ENCODE measurements at places on chromosomes 1 and 21.

- DNase-seq = no peak
Observed at GRCh38 chr21:39882151-39882838, 15.1 kb downstream of the PCP4 start.

DNA sequence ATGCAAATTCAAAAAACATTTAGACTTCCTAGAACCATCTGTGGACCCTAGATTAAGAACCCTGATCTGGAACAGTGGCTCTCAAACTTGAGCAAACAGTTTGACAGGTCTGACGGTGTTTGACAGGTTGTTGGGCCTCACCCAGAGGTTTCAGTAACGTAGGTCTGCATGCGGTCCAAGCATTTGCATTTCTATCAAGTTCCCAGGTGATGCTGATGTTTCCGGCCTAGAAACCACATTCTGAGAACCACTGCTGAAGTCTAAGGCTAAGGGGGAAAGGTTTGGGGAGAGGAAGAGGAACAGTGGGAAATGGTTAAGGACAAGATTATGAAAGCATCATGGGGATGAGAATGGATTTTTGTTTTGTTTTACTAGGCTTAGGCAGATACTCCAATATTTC lies 48.6 kb downstream of the MDM4 start:
- DNase-seq = no peak

GRCh38 chr21:34968414-34969333 lies 80.4 kb downstream of the RUNX1 start:
- DNase-seq = no peak

- no peak for DNase-seq
Observed at GRCh38 chr1:107593501-107594209, 371.3 kb downstream of the VAV3 start.

GRCh38 chr1:16118706-16119105 lies 37.2 kb downstream of the EPHA2 start:
- DNase-seq = no peak

DNA sequence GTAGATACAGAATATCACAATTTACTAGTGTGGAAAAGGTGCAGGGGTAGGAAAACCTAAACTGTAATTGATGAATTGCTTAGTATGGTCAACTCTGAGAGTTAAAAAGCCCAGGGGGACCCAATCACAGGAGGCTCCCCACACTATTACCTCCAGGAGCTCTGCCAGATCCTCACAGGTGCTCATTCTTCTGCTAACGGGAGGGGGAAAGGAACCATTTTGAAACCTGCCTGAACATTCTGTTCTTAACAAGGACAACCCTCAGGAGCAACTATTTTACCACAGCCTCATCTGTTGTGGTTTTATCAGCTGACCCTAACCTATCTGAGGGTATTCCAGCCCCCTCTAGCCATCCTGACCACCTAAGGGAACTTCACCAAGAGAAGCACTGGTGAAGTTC lies 19.1 kb downstream of the PDIK1L start:
- DNase-seq = no peak

DNA sequence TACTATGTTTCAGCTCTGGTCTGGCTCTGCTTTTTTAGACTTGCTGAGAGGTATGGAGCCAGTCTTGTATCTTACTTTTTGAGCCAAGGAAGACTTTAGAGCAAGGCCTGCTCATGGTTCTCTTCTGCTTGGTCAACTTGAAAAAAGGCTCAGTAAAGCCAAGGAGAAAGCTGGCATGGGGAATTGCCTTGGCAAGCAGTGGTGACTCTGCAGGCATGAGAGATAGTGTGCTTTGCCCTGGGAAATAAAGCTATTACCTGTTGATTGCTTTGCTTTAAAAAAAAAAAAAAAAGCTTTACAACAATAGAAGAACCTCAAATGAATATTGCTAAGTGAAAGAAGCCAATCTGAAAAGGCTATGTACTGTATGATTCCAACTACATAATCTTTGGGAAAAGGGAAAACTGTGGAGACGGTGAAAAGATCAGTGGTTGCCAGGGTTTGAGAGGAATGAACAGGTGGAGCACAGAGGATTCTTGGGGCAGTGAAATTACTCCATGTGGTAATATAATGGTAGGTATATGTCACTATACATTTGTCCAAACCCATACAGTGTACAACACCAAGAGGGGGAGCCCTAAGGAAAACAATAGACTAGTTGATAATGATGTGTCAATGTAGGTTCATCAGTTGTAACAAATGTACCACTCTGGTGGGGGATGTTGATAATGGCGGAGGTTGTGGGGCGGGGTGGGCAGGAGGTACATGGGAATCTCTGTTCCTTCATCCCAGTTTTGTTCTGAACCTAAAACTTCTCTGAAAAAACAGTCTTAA lies 87.6 kb downstream of the HMCN1 start:
- no peak for DNase-seq

GRCh38 chr1:183040547-183040971 lies 17.3 kb downstream of the LAMC1 start:
- DNase-seq = no peak

GRCh38 chr1:244171241-244171985 lies 120.3 kb downstream of the ZBTB18 start:
- DNase-seq = no peak

DNA sequence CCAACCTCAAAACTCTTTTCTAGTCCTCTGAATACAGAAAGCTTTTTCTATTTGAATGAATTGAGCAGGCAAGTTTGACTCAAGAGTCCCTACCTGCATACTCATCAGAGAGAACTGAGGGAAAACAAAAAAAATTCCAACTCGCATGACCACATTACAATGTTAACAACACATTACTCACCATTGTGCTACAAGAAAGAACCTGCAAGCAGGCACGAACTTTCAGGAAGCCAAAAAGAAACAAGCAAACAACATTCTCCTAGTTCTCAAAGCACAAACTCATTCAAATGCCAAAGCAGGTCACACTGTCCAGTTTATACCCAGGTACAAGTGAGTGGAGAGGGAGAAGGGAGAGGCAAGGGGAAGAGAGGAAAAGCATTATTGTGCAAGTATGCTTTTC lies 14.6 kb downstream of the OTUD7B start:
- DNase-seq = peak; percentile 71

DNA sequence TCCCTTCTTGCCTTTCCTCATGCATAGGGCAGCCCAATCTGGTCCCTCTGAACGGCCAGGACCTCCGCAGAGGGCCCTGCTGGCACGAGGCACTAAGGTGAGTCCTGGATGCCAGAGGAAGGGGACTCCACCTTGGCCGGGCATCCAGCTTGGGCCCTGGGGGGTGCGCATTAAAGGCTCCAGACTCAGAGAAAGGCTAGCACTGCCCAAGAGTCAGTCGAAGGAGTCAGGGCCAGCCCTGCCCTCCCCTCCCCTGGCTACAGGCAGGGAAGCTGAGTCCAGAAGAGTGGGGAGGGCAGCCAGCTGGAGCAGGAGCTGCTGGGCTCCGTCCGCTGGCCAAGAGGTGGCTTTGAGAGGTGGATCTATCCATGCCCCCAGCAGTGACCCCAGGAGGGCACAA lies 2.8 kb upstream of the EFNA4 start:
- DNase-seq = no peak

DNA sequence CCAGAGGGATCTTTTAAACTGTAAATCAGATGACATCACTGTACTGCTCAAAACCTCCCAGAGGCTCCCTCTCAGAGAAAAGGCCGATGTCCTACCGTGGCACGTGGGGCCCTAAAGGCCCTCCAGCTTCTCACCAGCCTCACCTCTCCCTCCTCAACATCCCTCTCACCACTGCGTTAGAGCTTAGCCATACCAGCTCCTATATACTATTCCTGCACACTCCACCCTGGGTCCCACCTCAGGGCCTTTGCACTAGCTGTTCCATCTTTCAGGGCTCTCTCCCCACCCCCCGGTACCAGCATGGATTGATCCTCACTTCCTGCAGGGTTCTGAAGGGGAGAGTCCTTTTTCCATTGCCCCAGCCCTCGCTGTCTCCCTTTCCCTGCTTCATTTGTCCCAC lies 111.8 kb downstream of the KAZN start:
- no peak for DNase-seq

- peak; percentile 67 for DNase-seq
Observed at GRCh38 chr1:54070171-54070837, 16.9 kb downstream of the TCEANC2 start.

DNA sequence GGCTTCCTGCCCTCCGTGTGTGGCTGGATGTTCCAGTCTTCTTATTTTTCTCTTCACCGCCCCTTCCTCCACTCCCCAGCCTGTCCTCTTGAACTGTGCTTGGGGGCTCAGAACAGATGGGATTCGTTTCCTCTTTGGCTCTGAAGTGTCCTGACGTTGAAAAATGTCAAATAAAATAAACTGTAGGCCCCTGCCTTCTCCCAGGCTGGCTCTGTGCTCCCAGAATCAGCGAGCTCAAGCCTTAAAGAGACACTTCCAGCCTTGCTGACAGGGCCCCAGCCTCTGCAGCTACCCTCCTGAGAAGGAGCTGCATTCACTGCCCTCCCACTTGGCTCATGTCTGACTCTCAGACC lies 104.2 kb upstream of the IPO9 start:
- DNase-seq = peak; percentile 53

- DNase-seq = no peak
Observed at GRCh38 chr1:106268070-106268469, 788.4 kb upstream of the PRMT6 start.

DNA sequence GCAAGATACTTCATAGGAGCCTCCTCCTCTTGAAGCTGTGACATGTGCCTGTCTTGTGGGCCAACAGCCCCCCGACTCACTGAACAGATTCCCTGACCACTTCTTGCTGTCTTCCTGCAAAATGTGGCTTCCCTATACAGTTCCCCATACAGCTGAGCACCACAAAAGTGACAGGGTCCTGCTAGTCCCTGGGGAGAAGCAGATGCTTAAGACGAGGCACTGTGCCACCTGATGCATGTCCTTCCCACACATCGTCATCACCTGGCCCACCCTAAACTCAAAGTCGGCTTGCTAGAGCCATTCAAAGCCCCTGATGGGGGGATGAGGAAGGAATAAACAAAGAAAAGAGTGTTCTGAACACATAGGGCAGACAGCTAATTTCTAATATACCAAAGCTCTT lies 29.2 kb upstream of the ETV3 start:
- DNase-seq = no peak

- no peak for DNase-seq
Observed at GRCh38 chr1:90704817-90705216, 12.3 kb downstream of the BARHL2 start.

DNA sequence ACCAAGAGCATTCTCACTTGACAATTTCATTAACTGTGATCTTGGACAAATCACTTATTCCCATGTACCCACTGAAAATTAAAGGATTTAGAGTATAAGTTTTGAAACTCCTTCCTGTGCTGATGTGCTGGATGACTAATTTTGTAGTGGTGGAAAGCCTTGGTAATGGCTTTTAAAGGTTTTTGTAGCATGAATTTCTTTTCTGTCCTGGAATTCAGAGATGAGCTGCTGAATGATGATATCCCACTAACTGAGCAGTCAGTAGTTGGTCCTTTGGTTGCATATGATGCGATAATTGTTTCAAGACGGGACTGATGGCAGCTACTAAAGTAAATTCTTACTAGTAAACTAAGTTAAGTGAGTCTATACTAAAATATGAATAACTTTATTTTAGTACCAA lies 5.2 kb downstream of the RPL5 start:
- DNase-seq = peak; percentile 34

GRCh38 chr1:170044187-170044586 lies 30.3 kb downstream of the KIFAP3 start:
- peak; percentile 21 for DNase-seq

- DNase-seq = no peak
Observed at GRCh38 chr1:68147534-68148171, 84.7 kb downstream of the WLS start.

DNA sequence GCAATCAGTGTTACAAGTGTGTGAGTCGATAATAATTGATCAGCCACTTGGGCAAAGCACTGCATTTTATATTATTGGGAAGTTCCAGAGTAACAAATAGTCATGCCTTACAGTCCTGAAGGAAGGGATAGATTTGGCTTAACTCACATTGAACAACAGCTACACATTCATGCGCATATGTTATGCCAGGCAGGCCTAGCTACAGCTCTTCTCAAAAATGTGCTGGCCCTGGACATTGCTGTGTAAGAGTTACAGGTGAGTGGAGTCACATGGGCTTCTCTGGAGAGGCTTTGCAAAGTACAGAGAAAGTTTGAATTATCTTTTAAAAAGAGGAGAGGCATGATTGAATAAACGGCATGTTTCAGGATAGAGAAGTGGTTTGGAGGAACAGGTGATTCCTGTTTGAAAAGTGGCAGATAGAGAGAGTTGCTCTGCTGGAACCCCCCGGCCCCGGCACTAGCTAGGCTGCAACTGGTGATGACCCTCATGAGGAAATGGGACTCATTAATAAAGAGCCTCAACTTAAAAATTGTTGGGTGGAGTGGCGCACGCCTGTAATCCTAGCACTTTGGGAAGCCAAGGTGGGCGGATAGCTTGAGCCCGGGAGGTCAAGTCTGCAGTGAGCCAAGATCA lies 200.6 kb downstream of the CRB1 start:
- DNase-seq = no peak

DNA sequence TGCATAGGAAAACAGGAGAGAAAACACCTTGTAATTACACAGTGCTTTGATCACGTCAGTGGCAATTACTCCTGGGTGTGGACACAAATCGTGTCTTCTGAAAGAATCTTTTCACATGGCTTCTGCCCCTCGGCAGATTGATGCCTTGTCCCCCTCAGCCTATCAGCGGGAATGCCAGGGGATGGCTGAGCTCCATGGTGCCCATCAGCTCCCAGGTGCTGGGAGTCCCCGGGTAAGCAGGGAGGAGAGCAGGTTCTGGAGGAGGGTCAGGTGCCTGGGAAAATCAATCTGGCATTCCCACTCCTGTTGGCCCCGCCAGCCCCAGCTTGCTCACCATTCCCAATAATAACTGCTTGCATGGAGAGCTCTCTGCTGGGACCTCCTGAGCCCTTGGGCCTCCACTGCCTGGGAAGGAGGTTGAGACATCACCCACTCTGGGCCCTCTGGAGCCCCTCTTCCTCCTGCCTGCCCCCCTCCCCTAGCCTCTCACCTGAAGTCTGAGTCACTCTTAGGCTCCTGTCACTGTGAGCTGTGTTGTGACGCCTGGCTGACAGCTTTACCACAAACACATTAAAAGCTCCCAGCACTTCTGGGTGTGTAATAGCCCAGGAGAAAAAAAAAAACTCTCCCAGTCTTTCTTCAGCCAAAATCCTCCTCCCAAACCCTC lies 4.9 kb downstream of the CAMK2N1 start:
- peak; percentile 31 for DNase-seq

GRCh38 chr21:26032263-26032662 lies 138.3 kb downstream of the APP start:
- DNase-seq = no peak

DNA sequence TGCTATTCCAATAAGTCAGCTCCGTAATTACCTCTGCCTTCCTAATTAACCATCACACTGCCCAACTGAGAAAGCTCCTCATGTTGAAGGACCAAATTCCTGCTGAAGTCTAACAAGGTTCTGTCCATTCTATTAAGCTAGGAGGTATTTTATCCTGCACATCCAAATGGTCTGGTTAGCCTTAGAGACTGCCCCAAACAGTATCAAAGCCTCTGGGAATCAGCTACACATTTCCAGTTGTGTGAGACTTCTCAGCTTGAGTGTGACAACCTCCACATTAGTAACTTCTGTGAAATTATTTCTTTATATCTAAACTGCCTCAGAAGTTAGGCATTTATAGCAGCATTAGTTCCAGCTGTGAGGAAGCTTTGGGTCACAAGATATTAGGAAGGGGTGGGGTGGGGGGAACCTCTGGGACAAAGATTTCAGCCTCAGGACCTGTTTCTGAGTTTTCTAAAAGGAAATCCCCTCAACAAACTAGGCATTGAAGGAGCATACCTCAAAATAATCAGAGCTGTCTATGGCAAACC lies 150.5 kb upstream of the DUSP10 start:
- DNase-seq = no peak
